ENCODE measurements at places on chromosomes 3 and 15. TPM values are rescaled to one million over a fixed set of nuclear protein-coding genes. Genes with fewer than 3 reads are reported as not detected.

The CLRN1 gene
- polyA plus RNA-seq, result not detected

The IREB2 gene
- 10.1 TPM for polyA plus RNA-seq

The ATP13A4 gene
- not detected for polyA plus RNA-seq

The ABHD5 gene
- polyA plus RNA-seq, result 8.6 TPM

The UROC1 gene
- polyA plus RNA-seq, result not detected

The CHL1 gene
- polyA plus RNA-seq, result not detected

The SERPINI2 gene
- polyA plus RNA-seq, result 0.64 TPM

The MINAR1 gene
- 0.18 TPM for polyA plus RNA-seq

The TRIM69 gene
- 15.0 TPM for polyA plus RNA-seq

DNA sequence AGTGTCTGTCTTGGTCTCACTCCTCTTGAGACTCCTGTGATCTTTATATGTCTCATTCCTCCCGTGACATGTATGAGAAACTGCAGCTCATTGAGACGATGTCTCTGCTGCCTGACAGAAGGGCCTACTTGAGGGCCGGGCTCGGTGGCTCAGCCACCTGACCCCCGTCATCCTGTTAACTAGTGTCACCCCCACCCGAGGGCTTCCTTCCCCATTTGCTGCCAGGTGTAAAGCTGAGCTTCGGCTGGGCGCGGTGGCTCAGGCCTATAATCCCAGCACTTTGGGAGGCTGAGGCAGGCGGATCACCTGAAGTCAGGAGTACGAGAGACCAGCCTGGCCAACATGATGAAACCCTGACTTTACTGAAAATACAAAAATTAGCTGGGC lies 12.7 kb downstream of the SEMA4B start:
- no peaks in the 10 kb centered on the region for H3K27me3 ChIP-seq
- no peaks in the 10 kb centered on the region for H3K4me1 ChIP-seq
- H3K36me3 ChIP-seq, result no peaks in the 10 kb centered on the region
- no peak overlapping the region for H3K27ac ChIP-seq
- H3K4me3 ChIP-seq, result no peak overlapping the region

GRCh38 chr15:88230823-88231222 lies 25.7 kb downstream of the NTRK3 start:
- no peak for DNase-seq
- no peaks in the 10 kb centered on the region for H3K36me3 ChIP-seq
- no peak overlapping the region for H3K4me3 ChIP-seq
- H3K27ac ChIP-seq, result no peak overlapping the region
- H3K4me1 ChIP-seq, result no peaks in the 10 kb centered on the region

GRCh38 chr3:173538410-173538809 lies 140.9 kb downstream of the NLGN1 start:
- DNase-seq, result no peak
- no peaks in the 10 kb centered on the region for H3K4me1 ChIP-seq
- no peak overlapping the region for H3K27ac ChIP-seq
- H3K4me3 ChIP-seq, result no peak overlapping the region

DNA sequence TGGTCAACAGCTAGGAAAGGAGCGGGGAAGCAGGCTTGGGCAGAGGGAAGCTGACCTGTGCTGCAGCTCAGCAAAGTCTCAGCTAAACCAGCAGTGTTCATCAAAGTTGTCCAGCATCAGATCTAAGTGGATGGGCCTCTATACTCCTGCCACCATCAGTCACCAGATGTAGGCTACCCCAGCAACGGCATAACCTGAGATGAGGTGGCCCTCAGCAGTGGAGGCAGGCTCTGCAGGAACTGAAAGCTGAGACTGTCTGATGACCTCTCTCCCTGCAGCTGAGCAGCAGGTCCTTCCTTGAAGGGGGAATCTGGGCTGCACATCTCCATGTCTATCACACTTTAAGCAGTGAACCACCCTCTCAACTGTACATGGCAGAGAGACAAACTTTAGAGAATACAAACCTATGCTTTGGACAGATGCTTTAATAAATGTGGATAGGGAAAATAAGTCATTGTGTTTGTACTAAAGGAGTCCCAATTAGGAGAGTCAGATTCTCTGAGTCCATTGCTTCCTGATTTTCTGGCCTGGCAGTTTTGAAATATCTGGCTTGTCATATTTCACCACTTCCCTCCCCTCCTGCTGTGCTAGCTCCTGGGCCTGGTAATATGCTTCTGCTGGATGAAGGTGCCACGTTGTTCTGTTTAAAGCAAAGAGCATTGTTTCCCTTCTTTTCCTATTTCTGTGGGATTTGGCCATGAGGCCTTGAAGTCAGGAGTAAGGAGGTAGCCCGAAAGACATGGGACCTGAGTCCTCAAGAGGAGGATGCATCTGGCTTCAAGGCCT lies 11.1 kb upstream of the PSTPIP1 start:
- H3K4me1 ChIP-seq, result no peaks in the 10 kb centered on the region
- no peaks in the 10 kb centered on the region for H3K36me3 ChIP-seq
- no peaks in the 10 kb centered on the region for H3K27me3 ChIP-seq
- peak; percentile 9 for DNase-seq
- no peak overlapping the region for H3K4me3 ChIP-seq
- H3K27ac ChIP-seq, result no peak overlapping the region

DNA sequence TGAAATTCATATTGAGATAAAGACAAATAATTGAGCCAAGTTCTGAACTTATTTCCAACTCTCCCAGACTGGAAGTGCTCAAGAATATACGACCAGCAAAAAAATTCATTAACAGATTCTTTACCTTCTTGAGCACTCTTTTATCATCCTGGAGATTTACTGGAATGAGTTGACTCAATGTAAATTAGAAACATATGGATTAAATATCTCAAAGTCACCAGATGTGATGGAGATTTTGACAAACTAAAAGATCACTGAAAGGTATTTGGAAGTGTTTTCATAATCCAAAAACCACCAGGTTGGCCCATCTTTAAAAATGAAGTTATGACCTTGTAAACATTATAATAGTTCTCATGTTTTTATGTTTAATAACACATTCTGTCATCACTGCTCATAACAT lies 433.2 kb upstream of the RASGRP1 start:
- no peaks in the 10 kb centered on the region for H3K27me3 ChIP-seq
- no peak overlapping the region for H3K27ac ChIP-seq
- H3K4me3 ChIP-seq, result no peak overlapping the region
- DNase-seq, result no peak
- H3K4me1 ChIP-seq, result no peaks in the 10 kb centered on the region
- no peaks in the 10 kb centered on the region for H3K36me3 ChIP-seq

GRCh38 chr3:126406389-126407296 lies 11.9 kb downstream of the CFAP100 start:
- H3K27ac ChIP-seq, result no peak overlapping the region
- DNase-seq, result no peak
- H3K36me3 ChIP-seq, result no peaks in the 10 kb centered on the region
- no peaks in the 10 kb centered on the region for H3K27me3 ChIP-seq
- H3K4me3 ChIP-seq, result no peak overlapping the region
- H3K4me1 ChIP-seq, result no peaks in the 10 kb centered on the region

DNA sequence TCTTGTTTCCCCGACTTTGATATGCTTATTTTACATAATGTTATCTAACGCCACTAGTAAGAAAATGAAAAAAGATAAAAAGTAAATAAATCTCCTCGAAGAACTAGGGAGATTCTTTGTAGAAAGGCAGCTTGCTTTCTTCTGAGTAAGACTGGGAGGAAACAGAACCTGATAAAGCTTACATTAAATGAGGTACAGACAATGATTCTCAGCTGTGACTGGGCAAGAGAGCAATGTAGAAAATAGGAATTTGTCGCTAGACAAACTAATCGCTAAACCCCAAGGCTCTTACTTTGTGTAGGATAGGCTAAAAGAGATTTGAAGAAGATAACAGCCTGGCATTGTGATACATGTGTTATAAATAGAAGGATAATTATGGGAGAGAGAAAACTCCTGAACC lies 919.0 kb upstream of the ALCAM start:
- DNase-seq, result no peak
- no peaks in the 10 kb centered on the region for H3K27me3 ChIP-seq
- no peak overlapping the region for H3K4me3 ChIP-seq
- no peak overlapping the region for H3K27ac ChIP-seq
- H3K36me3 ChIP-seq, result no peaks in the 10 kb centered on the region

GRCh38 chr3:39637807-39638206 lies 170.3 kb downstream of the MOBP start:
- H3K36me3 ChIP-seq, result no peaks in the 10 kb centered on the region
- no peak for DNase-seq
- H3K27ac ChIP-seq, result no peak overlapping the region
- no peaks in the 10 kb centered on the region for H3K4me1 ChIP-seq
- no peak overlapping the region for H3K4me3 ChIP-seq

- no peaks in the 10 kb centered on the region for H3K36me3 ChIP-seq
- H3K27me3 ChIP-seq, result no peaks in the 10 kb centered on the region
- DNase-seq, result no peak
- no peak overlapping the region for H3K27ac ChIP-seq
- H3K4me1 ChIP-seq, result no peaks in the 10 kb centered on the region
These were observed 174.4 kb downstream of the ARRDC4 start for GRCh38 chr15:98134905-98135304.

DNA sequence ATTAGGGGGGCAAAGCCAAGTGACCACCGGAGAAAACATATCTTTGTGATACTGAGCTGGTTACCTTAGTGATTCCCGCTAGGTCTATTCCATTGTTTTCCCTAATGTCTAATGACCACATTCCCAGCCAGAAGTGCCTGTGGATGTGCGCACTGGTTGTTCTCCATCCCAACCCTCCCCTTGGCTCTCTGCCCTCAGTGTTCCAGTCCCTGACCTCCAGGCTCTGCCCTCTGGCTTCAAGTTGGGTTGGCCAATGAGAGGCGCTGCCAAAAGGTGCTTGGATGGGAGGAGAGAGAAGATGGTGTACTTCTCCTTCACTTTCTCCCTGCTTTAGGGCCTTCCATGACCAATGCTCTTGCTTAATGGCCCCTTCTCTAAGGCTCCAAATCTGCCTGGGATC lies 2.4 kb downstream of the COLQ start:
- H3K27ac ChIP-seq, result no peak overlapping the region
- H3K4me3 ChIP-seq, result no peak overlapping the region
- no peaks in the 10 kb centered on the region for H3K36me3 ChIP-seq
- H3K4me1 ChIP-seq, result peaks cover 2% of the 10 kb centered on the region

GRCh38 chr3:184077881-184078280 lies 19.0 kb upstream of the HTR3E start:
- H3K27ac ChIP-seq, result no peak overlapping the region
- DNase-seq, result no peak
- H3K4me1 ChIP-seq, result no peaks in the 10 kb centered on the region
- H3K4me3 ChIP-seq, result no peak overlapping the region

- no peak overlapping the region for H3K4me3 ChIP-seq
- no peaks in the 10 kb centered on the region for H3K4me1 ChIP-seq
- no peak overlapping the region for H3K27ac ChIP-seq
- H3K36me3 ChIP-seq, result no peaks in the 10 kb centered on the region
- H3K27me3 ChIP-seq, result no peaks in the 10 kb centered on the region
- no peak for DNase-seq
These were observed 29.7 kb upstream of the LIPC start for GRCh38 chr15:58401991-58402649.

DNA sequence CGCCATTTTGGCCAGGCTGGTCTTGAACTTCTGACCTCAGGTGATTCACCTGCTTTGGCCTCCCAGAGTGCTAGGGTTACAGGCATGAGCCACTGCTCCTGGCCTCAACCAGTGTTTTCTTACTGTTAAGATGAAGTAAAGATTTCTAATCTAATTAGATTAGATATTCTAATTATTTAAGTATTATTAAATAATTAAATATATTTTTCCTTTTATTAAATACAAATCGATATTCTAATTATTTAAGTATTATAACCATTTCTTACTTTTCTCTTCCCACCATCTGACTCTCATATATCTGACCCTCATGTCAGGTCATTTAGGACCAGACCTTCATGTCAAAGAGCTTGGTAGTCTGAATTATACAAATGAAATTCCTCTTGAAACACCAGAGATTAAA lies 1291.9 kb upstream of the EPHA6 start:
- no peaks in the 10 kb centered on the region for H3K36me3 ChIP-seq
- no peaks in the 10 kb centered on the region for H3K27me3 ChIP-seq
- H3K4me1 ChIP-seq, result no peaks in the 10 kb centered on the region

GRCh38 chr3:60774617-60775016 lies 476.6 kb downstream of the FHIT start:
- H3K36me3 ChIP-seq, result no peaks in the 10 kb centered on the region
- no peaks in the 10 kb centered on the region for H3K27me3 ChIP-seq
- no peaks in the 10 kb centered on the region for H3K4me1 ChIP-seq
- no peak overlapping the region for H3K27ac ChIP-seq
- no peak overlapping the region for H3K4me3 ChIP-seq

- H3K4me1 ChIP-seq, result no peaks in the 10 kb centered on the region
- no peak overlapping the region for H3K27ac ChIP-seq
- H3K27me3 ChIP-seq, result no peaks in the 10 kb centered on the region
- no peak overlapping the region for H3K4me3 ChIP-seq
- DNase-seq, result no peak
These were observed 749.3 kb upstream of the GOLIM4 start for GRCh38 chr3:168844894-168845482.

- no peaks in the 10 kb centered on the region for H3K27me3 ChIP-seq
- H3K27ac ChIP-seq, result no peak overlapping the region
- H3K4me3 ChIP-seq, result no peak overlapping the region
- H3K36me3 ChIP-seq, result no peaks in the 10 kb centered on the region
- DNase-seq, result no peak
These were observed 46.2 kb downstream of the CTDSPL start for GRCh38 chr3:37907906-37908305.

DNA sequence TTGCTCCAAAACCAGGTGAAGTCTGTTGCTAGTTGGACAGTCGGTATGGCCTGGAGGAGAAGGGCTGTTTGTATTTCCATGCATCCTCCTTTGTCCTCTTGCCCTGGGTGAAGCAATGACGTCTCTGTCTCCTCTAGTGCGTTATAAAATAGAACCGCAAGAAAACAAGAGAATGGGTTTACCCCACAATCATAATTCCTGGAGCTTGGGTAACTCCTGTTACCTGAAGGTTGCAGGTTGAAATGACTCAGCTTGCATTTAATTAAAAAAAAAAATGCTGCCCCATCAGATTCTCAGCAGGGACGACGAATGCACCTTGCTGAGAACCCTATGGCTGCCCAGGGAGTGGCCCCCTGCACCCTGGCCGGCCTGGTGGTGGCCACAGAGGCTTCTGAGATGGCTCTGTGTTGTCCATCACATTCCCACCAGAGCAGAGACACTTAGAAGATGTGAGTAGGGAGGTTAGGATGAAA lies 228.2 kb upstream of the BHLHE40 start:
- H3K27me3 ChIP-seq, result no peaks in the 10 kb centered on the region
- H3K4me3 ChIP-seq, result no peak overlapping the region
- H3K36me3 ChIP-seq, result no peaks in the 10 kb centered on the region
- peak overlapping the region; percentile 26 for H3K27ac ChIP-seq
- H3K4me1 ChIP-seq, result peaks cover 9% of the 10 kb centered on the region

DNA sequence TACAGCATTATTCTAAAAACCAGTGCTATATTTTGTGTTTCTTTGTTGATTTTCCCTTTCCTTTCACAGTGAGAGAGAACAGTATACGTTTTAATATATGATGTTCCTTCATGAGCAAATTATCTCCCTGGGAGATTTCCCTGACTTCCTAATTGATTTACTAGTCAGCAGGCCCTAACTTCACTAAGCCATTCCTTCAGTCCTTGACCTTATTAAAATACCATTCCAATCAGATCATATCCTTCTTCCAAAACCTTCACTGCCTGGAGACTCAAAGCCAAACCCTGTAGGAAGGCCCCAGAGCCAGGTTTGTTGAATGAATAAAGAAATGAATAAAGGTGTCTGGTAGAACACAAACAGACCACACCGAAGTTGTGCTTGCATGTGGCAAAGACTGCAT lies 43.8 kb upstream of the ARHGEF3 start:
- H3K27me3 ChIP-seq, result no peaks in the 10 kb centered on the region
- H3K4me1 ChIP-seq, result no peaks in the 10 kb centered on the region
- H3K36me3 ChIP-seq, result no peaks in the 10 kb centered on the region
- no peak overlapping the region for H3K27ac ChIP-seq
- DNase-seq, result no peak

- H3K4me1 ChIP-seq, result no peaks in the 10 kb centered on the region
- H3K36me3 ChIP-seq, result no peaks in the 10 kb centered on the region
- DNase-seq, result no peak
- H3K27me3 ChIP-seq, result no peaks in the 10 kb centered on the region
These were observed 67.4 kb downstream of the GRIP2 start for GRCh38 chr3:14472471-14473351.

Measured in aorta (tissue), 5 donors.